Stimulated activated CD4-positive, alpha-beta T cell treated with anti-CD3 and anti-CD28 coated beads, Interleukin-4, amount 100 ng/mL, for 24 hours (primary cell): ENCODE measurements at places on chromosomes 7 and 10.

DNA sequence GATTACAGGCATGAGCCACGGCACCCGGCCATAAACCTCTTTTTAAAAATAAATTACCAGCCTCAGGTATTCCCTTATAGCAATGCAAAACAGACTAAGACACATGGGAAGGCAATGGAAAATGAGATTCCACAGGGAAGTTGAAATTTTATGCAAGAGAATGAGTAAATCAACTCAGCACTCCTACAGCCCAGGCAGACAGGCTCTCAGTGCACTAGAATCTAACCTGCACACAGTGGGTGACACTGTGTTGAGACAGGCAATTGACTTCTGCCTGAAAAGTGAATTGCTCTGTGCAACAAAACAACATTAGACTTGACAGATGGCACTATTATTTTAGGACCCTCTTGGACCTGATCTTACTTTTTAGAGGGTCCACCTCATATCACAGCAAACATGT, 20.1 kb upstream of the PLEKHA1 start:
- DNase-seq = no peak

- no peak for DNase-seq
These were observed 665 bp downstream of the INSYN2A start for GRCh38 chr10:127195571-127196281.

DNA sequence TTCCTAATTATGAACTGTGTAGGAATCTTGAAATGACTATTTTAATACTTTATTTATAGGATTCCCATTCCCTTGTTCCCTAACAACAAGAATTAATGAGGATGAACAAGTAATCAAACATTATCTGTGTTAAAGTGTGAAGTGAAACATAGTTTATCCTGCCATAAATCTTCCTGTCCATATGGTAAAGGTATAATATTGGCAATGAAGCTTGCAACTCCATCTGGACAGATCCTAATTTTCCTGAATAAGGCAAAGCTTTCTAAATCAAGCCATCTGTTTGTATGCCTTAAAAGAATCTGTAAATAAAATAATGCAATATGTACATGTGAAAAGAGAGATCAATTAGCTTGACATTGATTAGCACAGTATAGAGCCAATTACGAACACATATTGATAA, 529.0 kb downstream of the ANKRD7 start:
- DNase-seq = no peak

- DNase-seq = no peak
These were observed 306.0 kb downstream of the TFEC start for GRCh38 chr7:115724400-115725056.

DNA sequence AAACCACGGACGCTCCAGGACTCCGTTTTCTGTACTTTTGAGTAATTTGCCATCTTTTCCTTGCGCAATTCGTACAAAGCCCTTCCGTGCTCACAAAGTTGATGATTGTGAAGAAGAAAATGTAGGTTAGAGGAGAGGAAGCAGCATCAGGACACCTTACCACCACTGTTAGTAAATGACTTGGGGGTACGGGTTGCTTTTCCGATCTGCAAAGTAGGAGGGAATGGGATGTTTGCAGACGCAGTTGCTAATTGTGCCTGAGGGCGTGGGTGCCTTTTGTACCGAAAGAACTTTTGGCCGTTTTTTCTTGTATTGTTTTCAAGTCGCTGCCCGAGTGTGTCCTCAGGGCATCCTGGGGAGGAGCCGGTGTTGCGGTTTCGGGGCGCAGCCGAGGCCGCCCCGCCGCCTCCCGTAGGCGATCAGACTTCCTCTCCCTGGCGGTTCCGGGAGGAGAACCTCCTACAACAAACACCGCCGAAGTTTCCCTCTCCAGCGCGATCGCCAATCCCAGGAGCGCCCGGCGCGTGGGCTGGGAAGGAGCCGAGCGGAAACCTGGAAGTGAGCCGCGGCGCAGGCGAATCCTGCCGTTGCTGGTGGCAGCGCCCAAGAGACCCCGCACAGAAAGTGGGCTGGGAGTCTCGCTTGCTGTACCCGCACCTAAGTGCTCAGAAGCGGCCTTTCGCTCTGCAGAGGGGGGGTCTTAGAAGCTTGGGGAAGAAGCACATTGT, 1.0 kb downstream of the PRR15 start:
- no peak for DNase-seq

DNA sequence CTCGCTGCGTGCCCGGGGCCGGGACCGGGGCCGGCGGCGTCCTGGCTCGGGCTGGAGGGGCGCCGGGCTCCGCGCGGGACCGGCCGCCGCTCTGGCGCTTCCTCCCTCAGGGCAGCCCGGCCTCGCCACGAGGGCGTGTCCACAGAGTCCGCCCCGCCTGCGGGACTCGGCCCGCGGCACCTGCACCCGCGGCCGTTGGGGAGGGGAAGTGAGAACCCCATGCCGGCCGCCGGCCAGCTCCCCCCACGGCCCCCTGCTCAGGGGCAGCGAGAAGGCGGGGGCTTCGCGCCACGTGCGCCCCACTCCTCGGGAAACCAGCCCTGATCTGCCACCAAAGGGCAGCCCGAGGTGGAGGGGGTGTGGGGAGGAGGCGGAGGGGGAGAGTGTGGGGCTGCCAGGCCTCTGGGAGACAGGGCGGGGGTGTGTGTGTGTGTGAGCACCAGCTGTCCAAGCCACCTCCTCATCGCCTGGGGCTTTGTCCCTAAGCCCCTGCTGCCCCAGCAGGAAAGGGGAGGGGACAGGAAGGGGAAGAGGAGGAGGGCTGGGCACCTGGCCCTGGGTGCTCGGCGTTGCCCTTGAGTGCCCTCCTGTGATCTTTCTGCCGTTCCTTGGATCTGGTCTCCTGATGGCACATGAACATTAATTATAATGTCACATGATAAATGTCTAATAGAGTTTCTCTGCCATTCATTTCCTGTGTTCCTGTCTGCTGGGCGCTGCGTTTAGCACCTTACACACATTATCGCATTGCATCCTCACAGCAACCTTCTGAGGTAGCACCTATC, at the start of gene PIK3AP1:
Gene PIK3AP1, minus strand, starts transcription at position 93 of the 785 bp plus-strand sequence. CDS start 120 bp downstream, outside the sequence.
- peak; percentile 26 for DNase-seq

GRCh38 chr10:38050212-38050611, 39.7 kb downstream of the ZNF33A start:
- no peak for DNase-seq

DNA sequence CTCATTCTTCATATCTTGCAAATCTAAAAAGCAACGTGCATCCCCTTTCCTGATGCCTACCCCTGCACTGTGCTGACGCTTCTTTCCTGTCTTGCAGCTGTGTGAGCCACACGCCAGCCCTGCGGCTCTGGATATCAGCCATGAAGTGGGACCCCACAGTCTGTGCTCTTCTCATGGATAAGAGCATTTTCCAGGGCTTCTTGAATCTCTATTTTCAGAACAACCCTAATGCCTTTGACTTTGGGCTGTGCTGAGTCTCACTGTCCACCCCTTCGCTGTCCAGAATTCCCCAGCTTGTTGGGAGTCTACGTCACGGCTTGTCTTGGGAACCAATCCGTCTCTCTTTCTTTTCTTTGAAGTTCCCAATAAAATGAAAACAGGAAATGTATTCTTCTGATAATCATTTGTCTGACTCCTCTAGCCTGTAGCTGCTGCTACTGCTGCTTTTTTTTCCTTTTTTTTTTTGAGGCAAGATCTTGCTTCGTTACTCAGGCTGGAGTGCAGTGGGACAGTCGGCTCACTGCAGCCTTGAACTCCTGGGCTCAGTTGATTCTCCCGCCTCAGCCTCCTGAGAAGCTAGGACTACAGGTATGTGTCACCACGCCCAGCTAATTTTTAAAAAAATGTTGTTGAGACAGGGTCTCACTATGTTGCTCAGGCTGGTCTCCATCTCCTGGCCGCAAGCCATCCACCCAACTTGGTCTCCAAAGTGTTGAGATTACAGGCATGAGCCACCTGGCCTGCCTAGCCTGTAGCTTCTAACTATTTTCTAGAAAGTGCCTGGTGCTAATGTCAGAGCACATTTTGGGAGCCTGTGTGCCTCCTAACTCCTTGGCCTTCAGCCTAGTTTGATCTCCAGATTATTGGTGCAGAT, 30.3 kb downstream of the GSTO2 start:
- DNase-seq = no peak

GRCh38 chr10:117364110-117364960, 10.9 kb downstream of the PDZD8 start:
- no peak for DNase-seq

GRCh38 chr7:22174574-22174953, 182.4 kb downstream of the RAPGEF5 start:
- DNase-seq = no peak

DNA sequence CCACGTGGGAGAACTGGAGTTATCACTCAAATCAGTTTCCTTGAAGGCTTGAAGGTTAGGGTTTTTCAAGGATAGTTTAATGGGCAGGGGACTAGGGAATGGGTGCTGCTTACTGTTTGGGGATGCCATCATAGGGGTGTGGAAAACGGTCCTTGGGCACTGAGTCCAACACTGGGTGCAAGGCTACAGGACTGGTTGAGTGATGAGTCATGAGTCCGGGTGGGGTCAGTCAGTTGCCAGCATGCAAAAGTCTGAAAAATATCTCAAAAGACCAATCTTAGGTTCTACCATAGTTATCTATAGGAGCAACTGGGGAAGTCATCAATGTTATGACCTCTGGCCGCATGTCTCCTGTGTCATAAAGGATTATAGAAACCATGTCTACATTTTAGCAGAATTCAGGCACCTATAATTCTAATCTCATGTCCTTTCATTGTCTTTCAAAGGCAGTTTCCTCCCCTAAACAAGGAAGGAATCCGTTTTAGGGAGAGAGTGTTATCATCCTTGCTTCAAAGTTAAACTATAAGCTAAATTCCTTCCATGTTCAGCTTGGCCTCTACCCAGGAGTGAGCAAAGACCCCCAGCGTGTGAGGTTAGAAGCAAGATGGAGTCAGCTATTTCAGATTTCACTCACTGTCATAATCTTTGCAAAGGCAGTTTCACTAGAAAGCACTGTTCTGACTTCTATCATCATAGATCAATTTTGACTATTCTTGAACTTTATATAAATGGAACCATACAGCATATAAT, 94.5 kb downstream of the COL26A1 start:
- no peak for DNase-seq

GRCh38 chr7:158702944-158703343, 1.7 kb downstream of the NCAPG2 start:
- no peak for DNase-seq

- peak; percentile 25 for DNase-seq
These were observed 67.6 kb downstream of the STK17A start for GRCh38 chr7:43650457-43651052.

- no peak for DNase-seq
These were observed 339.4 kb upstream of the ZMIZ1 start for GRCh38 chr10:78729366-78729765.

GRCh38 chr7:81626008-81626407, 143.8 kb downstream of the HGF start:
- no peak for DNase-seq

- no peak for DNase-seq
These were observed 146.4 kb upstream of the ZNF32 start for GRCh38 chr10:43795093-43795492.

GRCh38 chr10:126204320-126204719, 184.0 kb downstream of the ADAM12 start:
- DNase-seq = no peak

- no peak for DNase-seq
These were observed 1.2 kb downstream of the ADIRF start for GRCh38 chr10:86969421-86970041.

GRCh38 chr10:77236700-77237099, 400.9 kb downstream of the KCNMA1 start:
- no peak for DNase-seq

DNA sequence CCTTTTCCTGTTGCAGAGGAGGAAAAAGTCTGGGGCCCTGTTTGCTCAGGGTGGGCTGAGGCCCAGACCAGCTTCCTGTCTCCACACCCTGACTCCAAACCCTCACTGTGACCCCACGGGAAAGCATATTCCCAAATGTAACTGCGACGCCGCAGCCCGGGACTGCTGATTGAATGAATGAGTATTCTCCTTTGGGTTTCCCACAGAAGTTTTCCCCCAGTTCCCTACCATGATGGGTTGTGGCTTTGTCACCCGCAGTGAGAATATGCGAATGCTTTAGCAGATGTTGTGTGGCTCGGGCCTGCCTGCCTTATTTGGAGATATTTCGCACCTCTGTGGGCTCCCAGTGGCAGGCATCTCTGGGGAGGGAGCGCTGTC, 50.6 kb downstream of the MGMT start:
- no peak for DNase-seq

- no peak for DNase-seq
These were observed 196.0 kb downstream of the ELAPOR2 start for GRCh38 chr7:86863452-86863851.

DNA sequence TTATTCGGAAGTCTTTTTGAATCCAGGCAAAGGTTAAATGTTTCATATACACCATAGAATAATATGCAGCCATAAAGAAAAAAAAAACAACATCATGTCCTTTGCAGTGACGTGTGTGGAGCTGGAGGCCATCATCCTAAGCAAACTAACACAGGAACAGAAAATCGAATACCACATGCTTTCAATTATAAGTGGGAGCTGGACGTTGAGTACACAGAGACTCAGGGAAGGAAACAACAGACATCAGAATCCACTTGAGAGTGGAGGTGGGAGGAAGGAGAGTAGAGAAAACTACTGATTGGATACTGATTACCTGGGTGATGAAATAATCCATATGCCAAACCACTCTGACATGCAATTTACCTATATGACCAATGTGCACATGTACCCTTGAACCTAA, 293.4 kb downstream of the KLF6 start:
- no peak for DNase-seq

- DNase-seq = no peak
These were observed 323.9 kb upstream of the GLI3 start for GRCh38 chr7:42560866-42561265.

DNA sequence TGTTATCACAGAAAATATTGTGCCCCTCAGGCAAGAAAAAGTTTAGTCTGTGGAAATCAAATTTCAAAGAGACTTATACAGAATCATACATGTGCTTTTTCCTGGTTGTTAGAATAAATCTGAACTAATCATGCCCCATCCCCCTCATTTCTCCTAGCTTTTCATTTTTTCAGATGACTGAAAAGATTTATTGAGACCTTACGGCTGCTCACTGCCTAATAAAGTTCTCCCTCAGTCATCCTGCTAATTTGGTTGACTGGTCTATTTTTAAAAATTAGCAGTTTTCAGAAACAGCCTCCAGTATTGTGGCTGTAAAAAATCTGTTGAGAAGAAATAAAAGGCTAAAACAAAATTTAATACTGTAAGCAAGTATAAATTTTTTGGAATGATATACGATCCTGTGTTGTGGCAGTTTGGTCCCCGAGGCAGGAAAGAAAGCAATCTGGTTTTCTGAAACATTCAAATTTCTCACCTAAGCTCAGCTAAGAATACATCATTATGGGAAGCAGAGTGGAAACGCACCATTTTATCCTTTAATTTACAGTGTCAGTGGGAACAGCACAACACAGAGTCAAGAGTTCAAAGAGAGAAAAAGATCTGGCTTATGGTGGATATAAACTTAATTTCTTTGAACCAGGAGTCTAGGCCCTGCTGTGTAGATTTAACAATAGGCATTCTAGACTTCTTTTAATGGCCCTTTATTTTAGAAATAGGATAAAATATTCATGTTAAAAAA, 144.4 kb downstream of the KCND2 start:
- no peak for DNase-seq
